Kidney (tissue), 22 donors: ENCODE measurements at places on chromosomes 6 and 20. TPM values are rescaled to one million over a fixed set of nuclear protein-coding genes. Genes with fewer than 3 reads are reported as not detected.
A peak's percentile ranks its signal among the peaks of the same experiment; 100 is the strongest.

Gene KIAA1755
- polyA plus RNA-seq, result 1.5 TPM

Gene GJA1
- 14.2 TPM for polyA plus RNA-seq

Gene RIPPLY2
- not detected for polyA plus RNA-seq

Gene SSTR4
- not detected for polyA plus RNA-seq

Gene GPLD1
- polyA plus RNA-seq, result 0.41 TPM

Gene OXT
- polyA plus RNA-seq, result 10.8 TPM

Gene TOX2
- 4.7 TPM for polyA plus RNA-seq

GRCh38 chr6:134549854-134550253, 231.9 kb upstream of the SGK1 start:
- no peak for DNase-seq

DNA sequence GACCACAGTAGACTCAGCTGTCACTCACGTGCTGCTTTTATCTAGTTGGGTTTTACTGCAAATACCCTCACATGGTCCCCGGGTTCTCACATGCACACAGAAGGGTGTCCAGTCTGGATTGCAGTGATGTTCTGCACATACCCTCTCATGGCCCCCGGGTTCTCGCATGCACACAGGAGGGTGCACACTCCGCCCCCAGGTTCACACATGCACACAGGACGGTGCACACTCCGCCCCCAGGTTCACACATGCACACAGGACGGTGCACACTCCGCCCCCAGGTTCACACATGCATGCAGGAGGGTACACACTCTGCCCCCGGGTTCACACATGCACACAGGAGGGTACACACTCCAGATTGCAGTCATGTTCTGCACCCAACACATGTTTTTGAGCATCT, 224.3 kb downstream of the ERMARD start:
- no peak for DNase-seq

DNA sequence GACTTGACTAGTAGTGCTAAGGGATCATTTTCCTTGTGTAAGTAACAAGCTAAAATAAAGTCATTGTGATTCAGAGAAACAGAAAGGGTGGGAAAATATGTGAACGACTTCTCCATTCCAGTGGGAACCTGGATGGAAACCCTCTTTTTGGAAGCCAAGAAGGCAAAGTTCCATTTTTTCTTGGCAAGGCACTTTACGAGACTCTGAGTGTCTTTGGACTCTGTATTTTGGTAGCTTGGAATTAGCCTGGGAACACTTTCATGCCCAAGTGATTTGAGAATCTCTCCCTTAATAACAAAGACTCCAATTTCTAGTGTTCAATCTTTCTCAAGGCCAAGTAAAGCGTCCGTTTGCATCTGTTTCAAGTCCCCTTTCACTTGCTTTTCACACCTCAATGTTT, 100.5 kb upstream of the SASH1 start:
- DNase-seq, result no peak

DNA sequence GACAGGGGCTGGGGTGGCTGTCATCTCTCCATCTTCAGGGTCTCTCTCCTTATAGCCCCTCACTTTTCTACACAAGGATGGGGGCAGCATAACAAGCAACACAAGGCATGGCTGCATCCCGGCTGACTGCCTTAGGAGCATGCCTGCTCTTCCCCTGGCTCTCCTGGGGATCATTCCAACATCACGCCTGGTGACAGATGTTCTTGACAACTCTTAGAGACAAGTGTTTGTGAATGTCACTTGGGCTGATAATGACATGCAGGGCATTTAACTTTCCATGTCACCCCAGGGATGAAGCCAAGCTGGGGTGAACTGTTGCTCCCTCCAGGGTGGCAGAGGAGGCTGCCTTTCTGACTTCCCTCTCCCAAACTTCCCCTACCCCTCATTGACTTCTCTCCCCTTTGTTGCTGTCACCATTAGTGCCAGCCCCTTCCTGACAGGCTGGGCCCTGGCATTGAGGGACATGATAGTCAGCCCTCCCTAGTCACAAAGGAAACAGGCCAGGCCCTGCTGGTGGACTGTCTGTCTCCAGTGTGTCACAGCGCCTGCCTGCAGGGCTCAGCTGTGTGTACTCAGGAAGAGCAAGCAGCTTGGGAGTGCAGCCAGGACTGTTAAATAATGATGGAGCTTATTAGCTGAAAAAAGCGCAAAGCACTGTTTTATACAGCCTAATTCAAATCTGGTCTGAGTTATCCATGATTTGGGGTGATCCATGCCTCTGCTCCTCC, 161.8 kb downstream of the LRFN2 start:
- peak; percentile 83 for DNase-seq

GRCh38 chr6:111718326-111718725, 112.6 kb upstream of the TRAF3IP2 start:
- DNase-seq, result no peak

DNA sequence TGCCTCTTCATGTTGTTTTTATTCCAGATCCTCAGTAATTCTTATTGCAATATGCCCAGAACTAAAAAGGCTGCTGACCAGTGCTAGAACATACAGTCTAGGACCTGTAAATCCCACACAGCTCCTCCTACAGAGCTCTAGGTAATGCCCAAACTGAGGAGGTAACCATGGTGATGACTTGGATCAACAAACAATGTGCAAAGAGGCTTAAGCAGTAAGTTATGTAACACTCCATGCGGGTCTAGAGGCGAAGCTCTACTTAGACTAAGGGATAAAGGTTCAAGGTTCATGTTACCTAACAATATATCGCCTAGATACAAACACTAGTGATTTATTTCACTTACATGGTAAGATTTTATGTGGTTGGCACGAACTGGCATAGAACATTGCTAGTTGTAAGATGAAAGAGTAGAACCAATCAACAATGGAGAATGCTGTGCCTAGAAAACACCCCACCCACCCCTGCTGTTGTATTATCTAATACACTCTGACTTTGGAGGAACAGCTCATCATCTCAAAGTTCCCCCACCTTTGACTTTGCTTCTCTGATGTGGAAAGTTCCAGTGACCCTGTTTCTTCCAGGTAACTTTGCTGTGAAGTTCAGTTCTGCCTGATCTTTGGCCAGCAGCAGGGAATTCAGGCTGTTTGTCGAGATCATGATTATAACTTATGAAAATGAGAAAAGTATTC, 242.4 kb downstream of the ALDH8A1 start:
- DNase-seq, result peak; percentile 87

DNA sequence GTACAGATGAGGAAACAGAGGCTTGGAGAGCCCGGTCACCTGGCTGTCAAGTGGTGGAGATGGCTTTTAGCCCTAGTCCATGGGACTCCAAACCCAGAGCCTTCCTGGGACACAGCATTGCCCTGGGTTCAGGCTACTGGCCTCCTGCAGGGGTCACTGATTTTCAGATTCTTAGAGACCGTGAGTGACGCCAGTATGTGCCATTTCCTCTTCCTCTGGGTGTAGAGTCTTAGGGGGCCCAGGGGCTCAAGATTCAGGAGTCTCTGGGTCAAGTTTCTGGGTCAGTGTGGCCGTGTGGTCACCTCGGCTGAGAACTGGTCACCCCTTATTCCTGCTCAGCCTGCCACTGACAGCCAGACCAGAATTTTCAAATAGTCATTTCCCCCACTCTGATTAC, 574 bp downstream of the ARHGAP40 start:
- no peak for DNase-seq

DNA sequence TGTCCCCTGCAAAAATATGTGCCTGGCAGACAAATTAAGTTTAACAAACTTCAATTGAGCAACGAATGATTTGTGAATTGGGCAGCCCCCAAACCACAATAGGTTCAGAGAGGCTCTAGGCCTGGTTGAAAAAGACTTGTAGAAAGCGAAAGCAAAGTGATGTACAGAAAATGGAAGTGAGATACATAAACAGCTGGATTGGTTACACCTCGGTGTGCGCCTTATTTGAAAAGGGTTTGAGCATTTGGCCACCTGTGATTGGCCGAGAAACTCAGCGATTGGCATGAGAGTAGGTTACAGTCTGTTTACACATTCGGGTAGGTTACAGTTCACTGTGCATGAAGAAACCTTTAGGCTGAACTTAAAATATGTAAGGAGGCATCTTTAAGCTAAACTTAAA, 136.9 kb downstream of the CD83 start:
- DNase-seq, result no peak

GRCh38 chr6:165641672-165642156, 21.3 kb downstream of the PDE10A start:
- no peak for DNase-seq

DNA sequence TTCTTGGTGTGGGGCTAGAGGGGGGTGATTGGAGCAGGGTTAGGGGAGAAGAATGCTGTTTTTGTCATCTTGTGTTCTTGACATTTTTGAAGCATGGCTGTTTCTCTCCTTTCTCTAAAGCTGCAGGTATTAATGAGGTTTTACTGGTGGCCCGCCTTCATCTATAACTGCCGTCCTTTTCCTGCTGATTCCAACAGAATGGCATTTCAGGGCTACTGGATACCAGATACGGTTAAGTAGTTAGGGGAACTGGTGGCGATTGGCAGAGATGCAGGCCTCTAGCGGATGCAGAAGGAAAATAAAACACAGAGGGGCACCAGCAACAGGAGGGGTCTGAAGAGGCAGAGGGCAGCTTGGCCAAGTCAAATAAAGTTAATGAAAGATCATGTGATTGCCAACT, 89.7 kb upstream of the EEF1E1 start:
- no peak for DNase-seq

DNA sequence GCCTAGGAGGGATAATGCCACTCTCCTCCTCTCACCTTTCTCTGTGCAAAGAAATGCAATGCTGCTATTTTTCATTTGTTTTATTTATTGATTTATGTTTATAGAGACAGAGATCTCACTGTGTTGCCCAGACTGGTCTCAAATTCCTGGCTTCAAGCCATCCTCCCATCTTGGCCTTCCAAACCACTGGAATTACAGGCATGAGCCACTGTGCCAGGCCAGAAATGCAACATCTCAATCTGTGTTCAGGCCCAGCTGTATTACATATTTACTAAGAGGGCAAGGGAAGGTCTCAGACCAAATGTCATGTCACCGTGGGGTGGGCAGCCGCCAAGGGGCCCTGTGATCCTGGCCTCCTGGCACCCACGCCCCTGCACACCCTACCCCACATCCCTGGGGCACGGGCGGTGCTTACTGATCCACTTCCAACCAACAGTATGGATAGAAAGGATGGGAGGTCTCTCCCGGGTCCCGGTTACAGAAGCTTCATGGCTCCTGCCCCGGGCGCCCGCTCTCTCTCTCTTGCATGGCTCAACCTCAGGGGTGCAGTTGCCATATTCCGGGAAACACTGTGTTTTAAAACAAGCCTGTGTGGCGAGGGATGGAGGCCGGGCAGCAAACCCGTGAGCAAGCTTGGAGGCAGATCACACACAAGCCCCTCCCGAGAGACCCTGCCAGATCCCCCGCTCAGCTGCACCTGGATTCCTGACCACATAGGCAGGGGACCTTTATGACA, 111.8 kb downstream of the AGPAT4 start:
- DNase-seq, result no peak

DNA sequence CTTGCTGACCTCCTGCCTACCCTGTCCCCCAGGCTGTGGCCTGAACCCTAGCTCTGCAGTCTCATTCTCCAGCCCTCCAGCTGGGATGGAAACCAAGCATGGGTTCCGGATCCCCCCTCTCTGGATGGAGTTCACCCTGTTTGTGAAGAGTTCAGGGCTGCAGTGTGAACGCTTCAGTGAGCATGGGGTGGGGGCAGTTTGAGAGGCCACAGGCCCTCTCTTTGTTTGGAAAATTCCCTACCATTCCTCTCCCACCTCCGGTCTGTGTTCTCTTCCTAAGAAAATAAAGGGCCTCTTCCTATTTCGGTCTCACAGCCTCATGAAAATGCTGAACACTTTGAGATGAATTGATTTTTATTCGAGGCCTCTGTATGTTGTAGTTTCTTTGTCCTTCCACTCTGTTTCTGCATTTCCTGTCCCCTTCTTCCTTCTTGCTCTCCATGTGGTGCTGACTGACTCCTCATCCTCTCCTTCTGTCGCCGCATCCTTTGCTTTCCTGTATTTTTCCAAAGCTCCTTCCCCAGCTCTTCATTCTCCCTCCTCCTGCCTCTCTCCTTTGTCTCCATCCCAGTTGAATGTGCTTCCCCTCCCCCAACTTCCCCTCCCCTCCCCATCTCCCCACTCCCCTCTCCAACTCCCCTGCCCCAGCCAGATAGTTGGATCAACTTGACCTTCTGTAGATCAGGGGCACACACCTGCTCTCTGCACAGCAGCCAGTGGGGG, 2.4 kb upstream of the KCNK5 start:
- DNase-seq, result peak; percentile 77

- no peak for DNase-seq
Observed at GRCh38 chr6:14966906-14967711, 278.8 kb upstream of the JARID2 start.

DNA sequence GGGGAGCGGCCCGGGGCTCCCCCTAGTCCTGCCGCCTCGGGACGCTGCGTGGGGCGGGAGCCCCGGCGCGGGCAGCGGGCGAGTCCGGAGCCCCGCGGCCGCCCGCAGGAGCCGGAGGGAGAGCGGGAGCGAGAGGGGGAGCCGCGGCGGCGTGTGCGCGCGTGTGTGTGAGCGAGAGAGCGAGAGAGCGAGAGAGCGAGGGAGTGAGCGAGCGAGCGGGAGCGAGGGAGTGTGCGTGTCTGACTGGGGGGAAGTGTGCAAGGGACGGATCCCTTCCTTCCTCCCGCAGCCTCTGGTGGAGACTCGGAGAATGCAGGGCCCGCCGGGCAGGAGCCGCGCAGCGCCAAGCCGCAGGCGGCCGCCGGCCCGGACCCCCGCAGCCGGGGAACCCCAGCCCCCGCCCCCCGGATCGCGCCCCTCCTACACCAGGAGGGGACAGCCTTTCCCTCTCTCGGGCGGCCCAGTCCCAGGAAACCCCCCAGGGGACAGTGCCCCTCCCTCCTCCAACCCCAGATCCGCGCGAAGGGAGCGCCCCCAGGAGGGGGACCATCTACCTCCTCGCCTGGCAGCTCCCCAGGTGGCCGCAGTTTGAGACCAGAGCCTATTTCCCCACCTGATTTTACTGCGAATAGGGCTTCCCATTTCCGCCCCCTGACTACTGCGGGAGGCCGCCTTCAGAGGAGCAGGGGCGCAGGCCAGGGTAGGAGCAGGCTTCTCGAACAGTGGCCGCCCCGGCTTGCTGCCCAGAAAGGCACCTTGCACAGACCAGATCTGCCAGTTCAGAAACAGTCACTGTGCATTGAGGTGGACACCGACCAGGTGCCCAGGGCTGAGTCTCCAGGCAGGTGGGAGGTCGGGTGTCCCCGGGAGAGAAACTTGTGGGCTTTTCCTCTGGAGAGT, at the start of gene CDH22:
Gene CDH22, minus strand, starts transcription at position 241 of the 900 bp plus-strand sequence. CDS start 57,204 bp downstream, outside the sequence.
- DNase-seq, result peak; percentile 55

DNA sequence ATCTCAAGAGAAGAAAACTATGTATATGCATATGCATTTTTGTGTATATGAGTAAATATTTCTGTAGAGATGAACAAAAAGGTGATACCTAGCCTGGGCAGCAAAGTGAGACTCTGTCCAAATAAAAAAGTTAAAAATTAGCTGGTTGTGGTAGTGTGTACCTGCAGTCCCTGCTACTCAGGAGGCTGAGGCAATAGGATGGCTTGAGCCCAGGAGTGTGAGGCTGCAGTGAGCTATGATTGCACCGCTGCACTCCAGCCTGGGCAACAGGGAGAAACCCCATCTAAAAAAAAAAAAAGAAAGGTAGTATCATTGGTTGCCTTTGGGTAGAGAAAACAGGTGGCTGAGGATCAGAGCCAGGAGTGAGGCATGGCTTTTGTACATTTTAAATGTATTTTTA, 50.9 kb downstream of the KLHL31 start:
- DNase-seq, result no peak

GRCh38 chr6:150636808-150637207, 37.1 kb downstream of the PLEKHG1 start:
- DNase-seq, result no peak

- DNase-seq, result no peak
Observed at GRCh38 chr6:36703982-36704381, 6.4 kb downstream of the RAB44 start.
